SK-N-SH treated with all-trans-retinoic acid at 6 μM for 48 hours (cell line): ENCODE measurements at places on chromosomes 4 and X.

- no peak for ATAC-seq
Observed at GRCh38 chr4:154732669-154733068, 11.1 kb upstream of the LRAT start.

- no peak for ATAC-seq
Observed at GRCh38 chrX:14554131-14554715, 24.9 kb downstream of the GLRA2 start.

GRCh38 chrX:15221321-15221720, 48.6 kb downstream of the ASB9 start:
- ATAC-seq = no peak

DNA sequence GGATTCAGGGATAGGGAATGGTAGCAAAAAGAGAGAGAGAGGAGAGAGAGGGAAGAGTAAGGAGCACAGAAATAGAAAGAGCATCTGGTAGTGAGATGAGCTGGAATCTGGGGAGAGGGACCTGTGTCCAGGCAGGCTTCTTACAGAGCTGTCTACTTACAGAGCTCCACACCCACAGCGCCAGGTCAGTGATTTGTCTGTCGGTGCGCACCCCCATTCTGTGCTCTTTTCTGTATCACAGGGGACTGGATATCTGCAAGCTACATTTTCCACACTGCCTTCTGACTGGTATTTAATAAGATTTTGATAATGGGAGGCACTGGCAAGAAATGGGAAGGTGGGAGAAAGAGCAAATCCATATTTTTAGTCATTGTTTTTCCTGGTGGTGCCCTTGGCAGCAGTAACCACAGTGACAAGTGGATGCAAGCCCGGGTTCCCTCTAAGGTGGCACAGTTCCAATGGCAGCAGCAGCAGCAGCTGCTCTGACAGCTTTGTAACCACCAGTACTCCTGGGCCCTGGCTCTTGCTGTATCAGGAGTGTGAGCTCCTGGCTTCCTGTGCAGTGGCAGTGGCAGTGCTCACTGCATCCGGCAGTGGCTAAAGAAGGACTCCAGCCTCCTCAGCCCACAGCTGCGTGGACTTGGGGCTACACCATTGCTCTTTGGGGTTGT, 300.5 kb downstream of the TRIML1 start:
- ATAC-seq = peak; percentile 73

DNA sequence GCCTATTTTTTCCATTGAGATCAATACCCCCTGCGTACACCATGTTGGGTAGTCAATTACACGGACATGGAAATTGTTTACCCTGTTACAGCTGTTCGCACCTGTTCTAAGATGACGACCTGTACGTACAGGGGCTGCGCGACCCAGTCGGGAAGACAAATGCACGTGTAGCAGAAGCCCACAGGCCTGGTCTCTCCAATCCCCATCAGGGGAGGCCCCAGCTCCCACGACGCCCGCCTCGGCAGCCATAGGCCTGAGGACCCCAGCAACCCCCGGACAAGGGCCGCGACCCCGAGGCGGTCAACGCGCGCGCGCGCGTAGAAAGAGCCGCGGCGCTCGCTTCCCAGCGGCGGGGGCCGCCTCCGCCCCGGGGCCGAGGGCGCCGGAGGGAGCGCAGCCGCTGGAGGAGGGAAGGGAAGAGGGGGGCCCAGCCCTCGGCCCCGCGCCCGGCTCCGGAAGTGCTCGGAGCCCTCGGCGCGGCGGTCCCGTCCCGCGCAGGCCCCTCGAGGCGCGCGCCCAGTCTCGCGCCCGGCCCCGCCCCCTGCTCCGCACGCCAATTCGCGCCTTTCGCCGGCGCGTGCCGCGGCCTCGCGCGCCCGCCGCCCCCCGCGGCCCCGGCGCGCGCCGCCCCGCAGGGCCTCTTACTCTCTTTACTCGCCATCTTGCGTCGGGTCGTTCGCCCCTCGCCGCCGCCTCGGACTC, 618 bp downstream of the RBBP7 start:
- ATAC-seq = peak; percentile 41

DNA sequence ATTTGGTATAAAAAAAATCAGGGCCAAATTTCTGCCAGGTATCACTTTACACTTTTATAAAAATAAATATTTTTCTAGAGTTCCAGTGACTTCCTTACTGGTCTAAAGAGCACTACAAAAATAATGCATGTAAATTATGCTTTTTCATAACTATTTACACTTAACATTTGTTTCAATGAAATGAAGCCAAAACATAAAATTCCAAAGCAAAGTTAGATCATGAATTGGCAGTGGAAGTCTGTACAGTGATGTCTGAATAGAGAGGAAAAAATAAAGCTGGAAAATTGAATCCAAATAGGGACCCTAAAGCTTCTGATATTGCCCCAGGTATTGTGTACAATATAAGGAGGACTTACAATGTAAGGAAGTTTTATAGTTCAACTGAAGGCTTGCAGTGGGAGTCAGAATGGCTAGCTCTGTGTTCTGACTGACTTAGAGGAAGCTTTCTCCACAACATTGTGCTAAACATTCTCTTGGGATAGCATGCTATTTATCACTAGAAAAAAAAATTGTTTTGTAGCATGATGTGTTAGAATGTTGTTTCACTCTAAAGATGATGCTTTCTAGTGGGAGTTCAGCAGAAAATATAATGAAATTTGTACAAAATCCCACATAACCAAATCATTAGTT, 288.2 kb upstream of the UGT8 start:
- no peak for ATAC-seq

DNA sequence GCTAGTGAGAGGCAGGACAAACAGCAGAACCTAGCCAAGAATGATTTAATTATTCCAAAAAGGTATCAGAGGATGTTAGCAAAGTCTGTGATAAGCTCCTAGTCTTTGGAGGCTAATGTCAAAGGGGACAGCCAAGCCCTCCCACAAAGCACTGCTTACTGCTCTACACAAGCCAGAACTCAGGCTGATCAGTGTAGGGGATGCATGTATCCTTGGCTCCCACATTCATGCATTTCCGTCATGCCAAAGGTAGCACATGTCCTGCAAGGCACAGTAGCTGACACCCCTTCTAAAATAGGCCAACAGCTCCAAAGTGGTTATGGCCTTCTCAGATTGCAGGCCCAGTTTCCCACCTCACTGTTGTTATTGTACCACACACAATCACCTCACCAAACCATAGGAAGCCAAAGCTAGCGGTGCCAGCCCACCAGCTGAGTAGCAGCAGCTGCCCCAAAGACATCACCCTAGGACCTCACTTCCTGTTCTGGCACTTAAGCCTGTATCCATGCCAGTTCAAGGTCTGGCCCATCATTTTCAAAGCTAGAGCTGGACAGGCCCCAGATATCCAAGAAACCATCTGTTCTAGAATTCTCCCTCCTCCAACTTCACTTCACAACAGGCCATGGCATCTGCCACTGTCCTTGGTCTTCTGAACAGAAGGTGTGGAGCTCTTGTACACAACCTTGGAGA, 40.9 kb downstream of the TSPAN5 start:
- ATAC-seq = no peak

GRCh38 chr4:182337366-182337765, 94.2 kb downstream of the TENM3 start:
- ATAC-seq = no peak

GRCh38 chr4:17517664-17518063, 2.7 kb downstream of the CLRN2 start:
- ATAC-seq = no peak

DNA sequence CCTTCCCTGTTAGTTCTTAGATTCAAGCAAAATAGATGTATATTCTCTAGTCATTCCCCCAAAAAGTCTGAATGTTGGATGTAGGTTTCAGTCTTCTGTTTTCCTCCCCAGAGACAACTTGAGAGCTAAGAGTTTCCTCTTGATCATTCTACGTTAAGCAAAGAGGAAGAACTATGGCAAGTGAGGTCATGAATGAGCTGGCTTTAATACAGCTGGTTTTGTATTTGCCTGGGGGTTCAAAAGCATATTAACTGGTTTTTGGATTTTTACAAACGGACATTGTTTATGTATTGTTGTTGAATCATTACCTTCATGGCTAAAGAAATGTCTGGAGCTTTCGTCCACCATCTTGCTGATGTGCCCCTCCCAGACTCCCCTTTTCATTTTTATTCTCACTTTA, 916.7 kb upstream of the POU3F4 start:
- ATAC-seq = no peak
